ENCODE measurements at places on chromosomes 1 and 21.
A peak's percentile ranks its signal among the peaks of the same experiment; 100 is the strongest.

DNA sequence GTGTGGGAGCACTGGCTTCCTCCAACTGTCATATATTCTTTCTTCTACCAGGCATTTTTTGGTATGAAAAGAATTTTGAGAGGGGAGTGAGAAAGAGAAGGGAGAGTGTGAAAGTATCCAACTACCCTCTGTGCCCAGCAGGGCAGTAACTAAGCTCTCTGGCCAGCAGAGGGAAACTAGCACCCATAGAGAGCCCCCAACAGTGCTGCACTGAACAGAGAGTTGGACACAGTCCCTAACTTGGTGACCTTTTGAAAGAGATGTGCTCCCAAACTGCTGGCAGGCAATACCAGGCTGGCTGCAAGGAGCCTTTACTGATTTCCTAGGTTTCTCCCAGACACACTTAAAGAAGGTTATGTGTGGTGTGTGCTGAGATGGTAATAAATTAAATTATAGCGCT, 118.8 kb upstream of the PBX1 start:
- DNase-seq: peak; percentile 18

DNA sequence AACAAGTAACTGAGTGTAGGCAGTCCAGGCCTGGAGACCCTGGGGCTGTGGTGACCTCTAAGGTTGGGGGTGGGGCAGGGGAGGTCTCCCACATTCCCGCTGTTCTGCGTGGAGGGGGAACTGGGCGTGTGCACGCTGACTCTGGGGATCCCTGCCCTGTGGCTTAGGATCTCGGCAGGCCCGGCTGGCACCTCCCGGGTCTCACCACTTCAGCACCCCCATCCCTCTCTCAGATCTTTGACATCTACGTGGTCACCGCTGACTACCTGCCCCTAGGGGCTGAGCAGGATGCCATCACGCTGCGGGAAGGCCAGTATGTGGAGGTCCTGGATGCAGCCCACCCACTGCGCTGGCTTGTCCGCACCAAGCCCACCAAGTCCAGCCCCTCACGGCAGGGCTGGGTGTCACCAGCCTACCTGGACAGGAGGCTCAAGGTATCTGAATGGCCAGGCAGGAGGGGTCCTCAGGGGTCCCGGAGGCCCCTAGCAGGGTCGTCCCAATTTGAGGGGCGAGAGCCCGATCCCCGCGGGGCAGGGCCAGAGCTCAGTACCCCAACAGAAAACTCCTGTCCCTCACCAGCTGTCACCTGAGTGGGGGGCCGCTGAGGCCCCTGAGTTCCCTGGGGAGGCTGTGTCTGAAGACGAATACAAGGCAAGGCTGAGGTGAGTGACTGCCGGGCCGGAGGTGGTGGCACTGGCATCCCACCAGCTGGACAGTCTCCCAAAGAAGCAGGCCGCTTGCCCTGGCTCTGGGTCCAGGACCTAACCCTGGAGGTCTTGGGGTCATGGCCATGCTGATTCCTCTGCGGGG, 68.7 kb downstream of the TRIM11 start:
- DNase-seq: no peak

DNA sequence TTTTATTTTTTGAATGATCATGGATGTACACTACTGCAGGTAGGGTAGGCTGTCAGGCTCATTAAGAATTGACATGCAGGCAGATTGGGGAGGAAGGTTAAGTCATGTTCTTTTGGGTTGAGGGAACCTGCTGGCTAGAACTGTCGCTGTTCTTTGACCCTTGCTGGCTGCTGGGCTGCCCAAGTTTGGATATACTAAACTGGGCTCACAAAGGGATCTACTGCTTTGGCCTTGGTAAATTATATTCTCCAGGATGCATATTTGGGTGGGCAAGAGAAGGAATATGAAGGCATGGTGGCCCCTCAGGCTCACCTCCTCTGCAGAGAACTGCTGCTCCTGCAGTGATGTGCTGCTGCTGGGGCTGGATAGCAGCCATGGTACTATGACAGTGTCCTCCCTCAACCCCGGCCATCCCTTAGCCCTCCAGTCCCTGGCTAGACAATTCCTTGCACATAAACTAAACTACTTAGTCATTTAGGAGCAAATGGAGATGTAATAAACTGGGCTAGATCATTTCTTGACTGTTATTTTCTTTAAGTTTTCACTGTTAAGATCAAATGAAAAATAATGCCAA, 6.1 kb downstream of the ATP1A1 start:
- peak; percentile 36 for DNase-seq

- no peak for DNase-seq
Observed at GRCh38 chr1:205422993-205423642, 1.3 kb upstream of the LEMD1 start.

DNA sequence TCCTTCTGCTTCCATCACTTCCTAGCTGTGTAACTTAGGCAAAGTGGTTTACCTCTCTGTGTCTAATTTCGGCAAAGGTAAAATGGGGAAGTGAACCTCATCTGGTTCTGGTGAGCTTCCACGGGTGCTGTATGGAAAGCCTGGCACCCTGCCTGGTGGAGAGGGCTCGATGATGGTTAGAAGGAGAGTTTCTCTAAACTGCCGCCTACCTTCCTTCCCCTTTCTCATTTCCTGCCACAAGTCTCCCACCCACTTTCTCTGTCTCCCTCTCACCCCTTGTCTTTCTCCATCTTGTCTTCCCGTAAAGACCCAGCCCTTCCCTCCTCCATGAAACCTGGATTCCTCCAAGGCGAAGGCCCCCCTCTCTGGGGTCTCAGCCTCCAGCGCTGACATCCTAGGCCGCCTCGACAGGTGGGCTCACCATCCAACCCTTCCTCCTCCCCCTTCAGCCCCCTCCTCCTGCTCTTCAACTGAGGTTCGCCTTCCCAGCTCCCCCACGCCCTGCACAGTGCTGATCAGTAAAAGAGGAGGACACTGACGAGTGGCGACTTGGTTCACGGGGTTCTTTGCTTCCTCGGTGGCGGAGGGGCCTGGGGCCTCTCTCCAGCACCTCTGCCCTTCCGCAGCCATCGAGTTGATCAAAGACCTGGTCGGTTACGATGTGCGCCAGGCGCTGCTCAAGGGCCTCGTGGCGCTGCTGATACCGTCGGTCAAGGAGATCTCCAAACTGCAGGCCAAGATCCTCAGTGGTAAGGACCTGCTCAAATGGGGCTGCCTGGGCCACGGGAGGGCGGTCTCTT, 7.3 kb downstream of the RNU5D-1 start:
- DNase-seq: no peak

DNA sequence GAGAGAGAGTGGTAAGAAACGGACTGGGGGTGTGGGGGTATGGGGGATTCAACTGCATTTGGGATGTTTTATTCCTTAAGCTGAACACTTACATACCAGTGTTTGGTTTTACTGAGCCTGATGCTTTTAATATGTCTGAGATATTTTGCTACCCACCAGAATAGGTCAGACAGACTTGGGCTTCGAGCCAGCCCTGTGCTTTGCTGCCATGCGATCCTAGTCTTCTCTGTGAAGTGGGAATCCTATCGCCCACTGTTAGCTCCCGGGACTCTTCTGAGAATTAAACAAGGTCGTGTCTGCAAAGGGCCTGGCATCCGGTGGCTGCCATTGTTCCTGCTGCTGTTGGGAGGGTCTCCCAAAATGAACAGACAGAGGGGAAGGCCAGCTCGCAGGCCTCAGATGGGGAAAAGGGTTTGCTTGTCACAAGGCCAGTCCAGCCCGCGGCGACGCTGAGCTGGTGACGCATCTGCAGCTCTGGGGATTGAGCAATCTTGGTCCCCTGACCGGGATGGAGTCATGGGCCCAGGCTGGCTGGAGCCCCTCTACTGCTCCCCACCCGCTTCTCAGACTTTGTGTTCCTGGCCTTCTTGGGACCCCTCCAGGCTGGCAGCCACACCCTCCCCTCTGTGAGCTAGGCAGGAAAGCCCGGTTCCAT, 26.9 kb upstream of the ECE1 start:
- DNase-seq: peak; percentile 93

GRCh38 chr1:167148421-167148820, 54.5 kb downstream of the STYXL2 start:
- DNase-seq: no peak

GRCh38 chr1:94702442-94702815, 117.7 kb upstream of the SLC44A3 start:
- DNase-seq: peak; percentile 29

DNA sequence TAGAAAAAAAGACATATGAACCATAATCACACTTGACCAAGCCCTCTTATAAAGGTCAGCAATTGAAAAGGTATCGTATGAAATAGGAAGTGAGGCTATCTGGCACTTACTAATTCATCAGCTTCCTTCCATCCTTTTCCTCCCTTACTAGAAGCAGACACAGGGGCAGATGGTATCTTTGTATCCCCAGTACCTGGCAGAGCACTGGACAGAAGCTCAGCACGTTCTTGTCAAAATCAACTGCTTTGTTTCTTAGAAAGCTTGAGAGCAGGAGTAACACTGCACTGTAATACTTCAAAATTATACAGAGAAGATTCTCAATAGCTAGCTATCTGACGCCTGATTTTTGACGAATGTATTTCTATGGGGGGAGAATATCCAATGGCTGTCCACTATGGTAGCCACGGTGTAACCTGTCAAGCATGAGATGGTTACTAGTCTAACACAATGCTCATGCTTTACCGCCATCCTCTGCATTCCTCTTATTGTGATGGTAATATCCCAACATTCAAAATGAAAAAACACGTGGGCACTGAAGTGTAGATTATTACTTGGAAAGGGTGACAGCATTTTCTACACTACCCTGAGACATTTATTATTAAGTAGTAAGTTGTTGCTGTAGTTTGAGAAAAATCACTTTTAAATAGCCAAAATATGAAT, 175.6 kb downstream of the SIPA1L2 start:
- no peak for DNase-seq

- peak; percentile 83 for DNase-seq
Observed at GRCh38 chr1:156805766-156806511, 10.7 kb downstream of the SH2D2A start.

DNA sequence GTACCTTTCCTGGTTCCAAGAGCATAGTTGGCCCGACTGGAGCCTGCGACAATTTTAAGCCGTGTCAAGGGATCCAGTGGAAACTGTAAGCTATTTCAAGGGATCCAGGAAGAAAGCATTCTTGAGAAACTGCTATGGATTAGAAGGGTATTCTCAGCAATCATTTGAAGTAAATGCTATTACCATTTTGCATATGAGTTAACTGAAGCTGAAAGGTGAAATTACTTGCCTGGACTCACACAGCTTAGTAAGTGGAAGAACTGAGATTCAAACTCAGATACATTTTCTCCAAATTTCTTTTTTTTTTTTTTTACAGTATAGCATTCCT, 589 bp downstream of the ZNF684 start:
- DNase-seq: no peak

DNA sequence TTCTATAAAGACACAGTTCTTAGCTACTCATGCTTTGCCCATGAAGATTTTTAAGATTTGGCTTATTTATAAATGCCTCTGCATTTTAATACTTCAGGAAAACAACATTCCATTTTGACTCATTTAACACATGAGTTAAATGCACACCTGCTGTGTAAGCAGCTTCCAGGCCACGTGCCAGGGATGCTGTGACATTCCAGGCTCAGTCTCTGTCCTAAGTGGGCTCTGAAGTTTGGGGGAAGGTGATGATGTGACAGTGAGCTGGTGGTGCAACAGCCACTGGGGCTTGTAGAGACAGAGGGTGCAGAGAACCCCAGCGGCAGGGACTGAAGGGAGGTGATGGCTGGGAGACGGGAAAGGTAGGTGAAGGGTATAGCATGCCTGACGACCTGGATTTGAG, 40.7 kb downstream of the HHAT start:
- no peak for DNase-seq

GRCh38 chr1:28365864-28366263, 3.7 kb upstream of the PHACTR4 start:
- DNase-seq: no peak

Measured in mesenchymal stem cell (in vitro differentiated cells and primary cell).